ENCODE measurements at places on chromosomes 13 and 19.

DNA sequence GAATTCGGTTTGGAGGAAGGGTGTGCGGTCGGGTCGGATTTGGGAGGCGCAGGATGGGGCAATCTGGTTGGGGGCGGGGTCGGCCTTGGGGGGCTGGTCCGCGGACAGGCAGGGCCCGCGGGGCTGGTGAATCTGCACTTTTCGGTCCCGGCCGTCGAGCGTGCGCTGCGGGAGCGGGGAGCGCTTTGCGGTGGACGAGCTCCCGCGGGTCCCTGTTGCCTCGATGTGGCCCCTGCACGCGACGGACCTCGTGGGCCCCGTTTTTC is 11.9 kb downstream of the PEAK3 start:
- DNase-seq, result no peak

GRCh38 chr19:15439078-15439799 is 10.5 kb downstream of the WIZ start:
- no peak for DNase-seq

GRCh38 chr19:31223740-31224534 is 125.3 kb downstream of the TSHZ3 start:
- no peak for DNase-seq

- DNase-seq, result no peak
These were observed 41.9 kb upstream of the CYP2A7 start for GRCh38 chr19:40923934-40924391.

GRCh38 chr19:27824108-27824507 is 1388.8 kb downstream of the UQCRFS1 start:
- no peak for DNase-seq

DNA sequence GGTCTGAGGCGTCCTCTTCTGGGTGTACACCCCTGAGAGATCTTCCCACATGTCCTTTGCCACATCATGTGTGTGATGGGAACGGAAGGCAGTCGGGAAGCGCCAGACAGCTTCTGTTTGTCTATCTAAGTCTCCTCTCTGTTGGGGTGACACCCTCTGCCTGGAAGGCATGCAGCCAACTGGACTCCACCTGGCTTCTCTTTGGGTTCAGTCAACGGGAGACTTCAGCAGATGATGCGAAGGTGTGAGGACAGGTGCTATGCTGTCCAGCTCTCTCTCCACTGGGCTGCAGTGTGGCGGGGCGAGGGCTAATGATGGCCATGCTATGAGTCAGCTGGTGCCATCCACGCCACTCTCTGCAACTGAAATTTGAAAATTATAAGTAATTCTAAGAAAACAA is 14.3 kb upstream of the SBK3 start:
- no peak for DNase-seq

- no peak for DNase-seq
These were observed 46.8 kb downstream of the ARHGEF18 start for GRCh38 chr19:7395360-7396066.

DNA sequence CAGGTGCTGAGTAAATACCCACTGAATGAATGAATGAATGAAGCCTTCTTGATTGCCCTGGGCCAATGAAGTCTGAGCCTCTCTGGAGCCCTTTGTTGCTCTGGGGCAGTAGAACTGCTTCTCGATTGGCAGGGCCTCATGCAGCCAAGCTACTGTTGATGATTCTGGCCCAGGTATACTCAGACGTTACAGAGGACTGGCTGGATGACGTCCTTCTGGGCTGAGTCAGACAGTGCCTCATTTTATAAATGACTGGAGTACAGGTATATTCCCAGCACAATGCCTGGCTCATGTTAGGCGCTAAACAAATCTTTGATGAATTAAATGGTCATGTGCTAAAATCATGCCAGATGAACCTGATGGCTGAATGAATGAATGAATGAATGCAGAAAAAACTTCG is 243.8 kb upstream of the MAB21L1 start:
- no peak for DNase-seq

DNA sequence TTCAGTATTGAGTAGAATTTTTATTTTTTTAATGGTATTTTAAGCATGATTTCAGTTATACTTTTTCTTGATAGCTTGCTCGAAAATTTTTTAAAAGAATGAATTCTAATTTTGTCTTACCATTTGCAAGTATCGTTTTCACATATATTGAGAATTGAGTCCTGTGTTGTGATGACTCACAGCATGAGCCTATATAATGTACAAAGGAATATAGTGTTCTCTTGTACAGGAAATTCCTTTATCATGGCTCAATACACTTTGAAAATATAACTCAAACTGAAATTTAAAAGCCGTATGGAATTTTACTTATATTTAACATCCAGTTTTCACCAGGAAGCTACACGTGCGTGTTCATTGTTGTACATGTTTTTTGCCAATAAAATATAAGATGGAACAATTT is 161.1 kb upstream of the TMTC4 start:
- no peak for DNase-seq

- no peak for DNase-seq
These were observed 187.6 kb upstream of the TSC22D1 start for GRCh38 chr13:44763615-44764301.

GRCh38 chr13:67314405-67314804 is 84.3 kb upstream of the PCDH9 start:
- no peak for DNase-seq

DNA sequence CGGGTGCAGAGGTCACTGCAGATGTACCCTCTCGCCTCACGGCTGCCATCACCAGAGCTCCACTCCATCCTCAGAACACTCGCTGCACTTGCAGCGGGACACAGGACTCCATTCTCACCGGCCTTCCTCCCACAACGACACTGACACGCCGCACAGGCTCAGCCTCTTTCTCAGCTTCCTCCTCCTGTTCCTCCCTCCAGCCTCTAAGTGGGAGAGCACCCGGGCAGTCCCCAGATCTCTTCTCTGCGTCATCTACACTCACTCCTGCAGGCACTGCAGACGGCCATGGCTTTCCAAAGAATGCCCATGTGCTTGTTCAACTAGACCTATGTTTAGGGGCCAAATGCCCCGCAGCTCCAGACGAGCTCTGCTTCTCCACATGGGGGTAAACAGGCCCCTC is 14.3 kb upstream of the FKRP start:
- no peak for DNase-seq

DNA sequence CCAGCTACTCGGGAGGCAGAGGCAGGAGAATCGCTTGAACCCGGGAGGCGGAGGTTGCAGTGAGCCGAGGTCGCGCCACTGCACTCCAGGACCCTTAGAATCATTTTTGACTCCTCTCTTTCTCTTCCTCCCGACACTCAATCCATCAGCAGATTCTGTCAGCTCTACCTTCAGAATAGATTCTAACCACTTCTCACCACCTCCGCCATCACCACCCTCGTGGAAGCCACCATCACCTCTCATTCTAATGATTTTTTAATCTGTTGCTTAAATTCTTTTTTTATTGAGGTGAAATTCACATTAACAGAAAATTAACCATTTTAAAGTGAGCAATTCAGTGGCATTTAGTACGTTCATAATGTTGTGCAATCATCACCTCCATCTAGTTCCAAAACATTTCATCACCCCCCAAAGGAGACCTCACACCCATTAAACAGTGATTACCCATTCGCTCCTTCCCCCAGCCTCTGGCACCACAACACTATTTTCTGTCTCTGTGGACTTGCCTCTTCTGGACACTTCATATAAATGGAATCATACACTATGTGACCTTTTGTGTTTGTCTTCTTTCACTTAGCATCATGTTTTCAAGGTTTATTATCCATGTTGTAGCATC is 5.0 kb upstream of the CCDC61 start:
- DNase-seq, result no peak

DNA sequence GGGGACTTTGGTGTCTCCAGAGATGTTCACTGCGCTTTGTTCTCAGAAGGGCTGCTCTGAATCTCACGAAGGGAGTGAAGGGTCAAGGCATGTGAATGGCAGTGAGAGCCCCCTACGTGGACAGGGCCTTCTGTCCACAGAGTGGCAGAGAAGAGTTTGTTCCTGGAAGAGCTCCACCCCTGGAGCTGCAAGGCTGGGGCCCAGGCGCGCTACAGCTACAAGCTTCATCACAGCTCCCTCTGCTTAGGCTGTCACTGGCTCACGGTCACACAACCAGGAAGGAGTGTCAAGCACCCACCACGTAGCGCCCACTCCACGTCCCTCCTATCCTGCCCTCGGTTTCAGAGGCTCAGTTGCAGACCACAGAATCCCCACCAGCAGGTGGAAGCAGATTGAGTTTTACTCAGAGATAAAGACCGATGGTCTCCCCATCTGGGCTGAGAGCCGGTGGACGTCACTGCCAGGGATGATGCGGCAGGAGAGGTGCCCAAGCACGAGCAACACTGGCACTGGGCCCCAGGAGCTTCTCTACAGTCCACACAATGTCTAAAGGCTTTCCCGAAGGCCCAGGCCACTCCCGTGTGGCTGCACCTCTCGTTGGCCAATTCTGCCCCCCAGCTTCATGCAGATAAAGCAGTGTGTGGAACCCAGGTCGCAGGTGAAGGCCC is 23.0 kb upstream of the TFDP1 start:
- DNase-seq, result peak; percentile 80

DNA sequence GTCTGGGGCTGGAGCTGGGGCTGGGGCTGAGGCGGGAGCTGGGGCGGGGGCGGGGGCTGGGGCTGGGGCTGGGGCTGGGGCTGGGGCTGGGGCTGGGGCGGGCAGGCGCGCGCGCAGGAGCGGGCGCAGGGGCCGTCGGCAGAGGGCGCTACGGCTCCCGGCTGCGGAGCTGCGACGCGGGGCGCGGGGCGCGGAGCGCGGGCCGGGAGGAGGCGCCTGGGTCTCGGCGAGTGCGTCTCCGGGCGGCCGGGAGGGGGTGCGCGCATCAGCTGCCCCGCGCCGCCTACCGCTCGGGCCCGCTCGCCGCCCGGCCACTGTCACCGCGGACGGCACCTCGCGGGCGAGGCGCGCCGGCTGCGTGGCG is 422 bp upstream of the MTUS2 start:
- DNase-seq, result no peak

DNA sequence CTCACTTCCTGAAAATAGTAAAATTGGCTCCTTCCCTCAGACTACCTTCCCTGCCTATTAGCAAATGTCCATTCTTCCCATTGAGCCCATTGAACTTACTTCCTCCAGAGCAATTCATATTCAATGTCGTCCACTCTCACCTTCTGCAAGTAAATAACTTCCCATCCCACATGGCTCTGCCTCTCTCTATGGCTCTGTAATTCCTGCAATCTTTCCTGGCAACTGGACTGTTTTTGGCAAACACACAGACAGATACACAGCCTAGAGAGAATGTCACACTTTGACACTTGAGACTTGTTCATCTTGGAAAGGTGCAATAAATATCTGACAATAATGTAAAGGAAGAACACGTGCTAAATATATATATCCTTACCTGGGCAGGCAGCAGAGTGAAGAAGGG is 18.3 kb downstream of the UQCRFS1 start:
- no peak for DNase-seq

- no peak for DNase-seq
These were observed 7.9 kb downstream of the DBP start for GRCh38 chr19:48629297-48629598.

GRCh38 chr19:536031-536880 is 4.7 kb downstream of the CDC34 start:
- DNase-seq, result no peak

DNA sequence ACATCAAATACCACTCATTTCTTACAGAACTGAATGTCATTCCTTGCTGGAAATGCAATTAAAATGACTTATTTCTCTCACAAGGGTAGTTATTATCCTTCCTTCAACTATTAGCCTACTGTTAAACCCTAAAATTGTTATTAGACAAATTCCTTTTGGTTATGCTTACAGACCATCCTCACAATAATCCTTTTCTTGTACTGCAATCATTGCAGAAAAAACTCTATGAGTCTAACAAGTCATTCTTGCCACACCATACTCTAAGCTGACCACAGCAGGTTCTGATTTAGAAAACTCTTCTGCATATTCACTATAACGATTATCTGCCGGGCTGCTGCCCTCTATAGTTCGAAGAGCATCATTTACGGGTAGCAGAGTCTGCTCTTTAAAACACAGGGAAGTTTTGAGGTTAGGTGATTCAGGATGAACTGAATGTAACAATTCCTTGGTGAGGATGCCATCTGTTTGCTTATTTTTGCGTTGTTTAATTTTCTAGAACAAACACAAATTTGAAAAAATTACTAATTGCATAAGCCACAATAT is 38.2 kb downstream of the MTMR6 start:
- no peak for DNase-seq

DNA sequence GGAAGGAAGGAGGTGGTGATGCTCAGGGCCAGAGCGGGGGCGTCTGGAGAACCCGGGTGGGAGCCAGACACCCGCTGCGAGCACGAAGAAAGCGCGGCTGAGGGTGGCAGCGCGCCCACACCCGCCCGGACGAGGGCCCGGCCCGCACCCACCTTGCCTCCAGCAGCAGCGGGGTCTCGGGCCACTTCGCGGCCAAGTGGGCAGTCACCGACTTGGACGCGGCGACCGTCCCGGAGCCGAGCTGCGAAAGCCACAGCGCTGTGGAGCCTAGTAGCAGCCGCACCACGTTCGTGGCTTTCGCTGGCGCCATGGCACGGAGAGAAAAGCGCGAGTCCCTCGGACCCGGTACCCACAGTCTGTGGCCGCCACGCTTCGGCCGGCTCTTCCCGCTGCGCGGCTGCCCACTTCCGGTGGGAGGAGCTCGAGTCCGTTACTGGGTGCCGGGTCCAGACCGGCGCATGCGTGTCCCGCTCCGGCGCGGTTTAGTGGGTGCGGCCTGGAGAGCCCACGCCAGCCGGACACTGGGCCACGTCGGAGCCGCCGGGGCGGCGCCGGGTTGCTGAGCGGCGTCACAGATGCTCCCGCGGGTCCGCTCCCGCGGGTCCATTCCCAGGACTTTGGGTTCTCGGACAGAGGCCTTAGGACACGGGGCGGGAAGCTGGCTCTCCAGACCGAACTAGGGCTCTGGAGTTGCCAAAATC is at the start of gene UGGT2:
Gene UGGT2 (minus strand): TSS at position 399 of the 701 bp plus-strand sequence. CDS start 89 bp downstream, at position 310.
- DNase-seq, result no peak

DNA sequence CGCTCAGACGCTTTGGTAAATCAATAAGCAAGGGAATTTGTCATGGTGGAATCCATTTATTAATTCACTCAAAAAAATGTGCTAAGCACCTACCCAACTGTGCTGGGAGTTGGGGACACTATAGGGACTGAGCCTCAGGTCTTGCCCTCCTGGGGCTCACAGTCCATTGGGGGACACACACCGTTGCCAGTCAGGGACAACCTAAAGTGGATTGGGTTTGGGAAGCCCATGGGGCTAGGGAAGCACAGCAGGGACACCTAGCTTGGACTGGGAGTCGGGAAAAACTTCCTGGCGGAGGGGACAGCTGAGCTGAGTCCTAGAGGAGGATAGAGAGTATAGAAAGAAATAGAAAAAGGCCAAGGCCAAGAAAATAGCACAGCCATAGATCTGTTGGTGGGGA is 8.5 kb downstream of the FOSB start:
- no peak for DNase-seq

- no peak for DNase-seq
These were observed 477.1 kb upstream of the TSHZ3 start for GRCh38 chr19:31826325-31826724.
